ENCODE measurements at places on chromosomes 13 and 19.

- peak; percentile 75 for DNase-seq
These were observed 314.2 kb downstream of the DLEU7 start for GRCh38 chr13:50529154-50529882.

DNA sequence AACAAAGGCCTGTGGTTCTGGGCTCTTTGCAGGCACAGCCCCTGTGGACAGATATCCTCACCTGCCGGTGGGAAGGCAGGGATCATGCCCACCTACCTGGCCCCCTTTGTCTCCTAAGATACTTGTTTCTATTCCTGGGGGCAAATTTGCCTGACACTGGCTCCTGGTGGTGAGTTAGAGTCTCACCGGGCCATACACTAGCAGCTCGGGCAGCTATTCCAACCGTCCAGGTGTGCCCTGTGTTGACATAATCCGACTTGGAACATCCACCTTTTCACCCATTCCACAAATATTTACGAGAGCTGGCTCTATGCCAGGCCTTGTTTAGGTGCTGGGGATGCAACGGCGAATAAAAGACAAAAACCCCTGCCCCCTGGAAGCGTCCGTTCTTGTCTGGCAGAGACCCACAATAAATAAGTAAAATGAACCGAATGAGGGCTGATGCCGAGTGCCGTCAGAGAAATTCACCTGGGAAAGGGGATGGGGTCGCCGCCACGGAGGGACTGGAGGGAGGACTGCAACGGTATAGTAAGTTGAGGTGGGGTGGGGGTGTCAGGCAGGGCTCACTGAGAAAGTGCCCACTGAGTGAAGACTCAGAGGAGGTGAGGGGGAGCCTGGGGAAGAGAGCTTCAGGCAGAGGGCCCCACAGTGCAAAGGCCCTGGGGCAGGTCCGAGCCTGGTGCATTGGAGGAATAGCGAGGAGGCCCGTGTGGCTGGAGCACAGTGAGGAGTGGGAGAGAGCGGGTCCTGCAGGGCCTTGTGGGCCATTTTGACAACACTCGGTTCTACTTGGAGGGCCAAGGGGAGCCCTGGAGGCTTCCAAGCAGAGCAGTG lies 43.2 kb upstream of the RANBP3 start:
- no peak for DNase-seq

DNA sequence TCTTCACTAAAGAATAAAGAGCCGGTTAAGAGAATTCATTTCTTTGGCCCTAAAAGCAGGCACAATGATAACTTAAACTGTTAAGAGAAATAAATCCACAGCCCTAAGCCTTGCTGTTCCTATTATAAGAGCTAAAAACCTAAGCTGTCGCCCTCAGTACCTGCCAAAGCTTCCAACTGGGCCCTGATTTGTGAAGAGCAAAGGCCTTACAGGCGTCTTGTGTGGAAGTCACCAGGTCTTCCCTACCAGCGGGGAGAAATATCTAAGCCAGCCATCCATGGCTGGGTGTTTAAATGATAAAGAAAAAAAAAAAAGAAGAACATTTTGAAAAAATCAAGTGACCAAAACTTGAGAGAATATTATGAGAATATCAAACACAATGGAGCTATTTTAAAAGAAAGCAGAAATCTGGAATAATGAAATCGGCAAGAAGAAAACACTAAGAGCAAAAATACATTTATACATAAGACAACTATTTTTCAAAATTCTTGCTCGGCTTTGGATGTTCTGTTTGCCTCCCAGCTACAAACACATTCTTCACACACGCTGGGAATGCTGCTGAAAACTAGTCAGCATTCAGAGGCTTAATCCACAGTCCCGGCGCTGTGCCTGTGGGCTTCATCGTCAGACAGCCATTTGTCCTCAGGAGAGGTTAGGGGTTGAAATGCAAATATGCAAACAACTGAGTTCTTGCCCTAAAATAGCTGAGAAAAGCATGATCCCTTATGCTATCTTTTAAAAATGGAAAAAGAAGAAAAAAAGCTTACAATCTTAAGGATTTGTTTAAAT lies 89.8 kb upstream of the LSM14A start:
- DNase-seq, result no peak

- no peak for DNase-seq
These were observed 16.1 kb upstream of the ABCC4 start for GRCh38 chr13:95317039-95317989.

GRCh38 chr19:42596391-42597072 lies 1.8 kb upstream of the CEACAM8 start:
- DNase-seq, result peak; percentile 6

DNA sequence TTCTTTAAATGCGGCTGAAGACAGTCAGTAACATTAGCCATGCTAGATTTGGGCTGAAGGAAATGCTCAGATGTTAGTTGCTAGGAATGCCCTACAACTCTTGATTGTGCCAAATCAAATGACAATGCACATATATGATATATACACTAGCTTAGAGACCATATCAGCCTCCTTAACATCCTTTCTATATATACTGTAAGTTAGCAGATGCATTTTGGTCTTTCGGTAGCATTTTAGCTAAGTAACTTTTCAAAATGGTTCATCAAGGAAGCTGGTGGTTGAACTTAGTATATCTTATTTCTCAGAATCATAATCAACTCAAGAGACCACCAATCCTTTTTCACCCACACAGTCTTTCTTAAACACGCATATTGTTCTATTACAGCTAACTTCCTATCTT lies 14.1 kb upstream of the ENOX1 start:
- DNase-seq, result no peak

GRCh38 chr13:23579072-23579895 lies 9.1 kb downstream of the TNFRSF19 start:
- DNase-seq, result peak; percentile 81

DNA sequence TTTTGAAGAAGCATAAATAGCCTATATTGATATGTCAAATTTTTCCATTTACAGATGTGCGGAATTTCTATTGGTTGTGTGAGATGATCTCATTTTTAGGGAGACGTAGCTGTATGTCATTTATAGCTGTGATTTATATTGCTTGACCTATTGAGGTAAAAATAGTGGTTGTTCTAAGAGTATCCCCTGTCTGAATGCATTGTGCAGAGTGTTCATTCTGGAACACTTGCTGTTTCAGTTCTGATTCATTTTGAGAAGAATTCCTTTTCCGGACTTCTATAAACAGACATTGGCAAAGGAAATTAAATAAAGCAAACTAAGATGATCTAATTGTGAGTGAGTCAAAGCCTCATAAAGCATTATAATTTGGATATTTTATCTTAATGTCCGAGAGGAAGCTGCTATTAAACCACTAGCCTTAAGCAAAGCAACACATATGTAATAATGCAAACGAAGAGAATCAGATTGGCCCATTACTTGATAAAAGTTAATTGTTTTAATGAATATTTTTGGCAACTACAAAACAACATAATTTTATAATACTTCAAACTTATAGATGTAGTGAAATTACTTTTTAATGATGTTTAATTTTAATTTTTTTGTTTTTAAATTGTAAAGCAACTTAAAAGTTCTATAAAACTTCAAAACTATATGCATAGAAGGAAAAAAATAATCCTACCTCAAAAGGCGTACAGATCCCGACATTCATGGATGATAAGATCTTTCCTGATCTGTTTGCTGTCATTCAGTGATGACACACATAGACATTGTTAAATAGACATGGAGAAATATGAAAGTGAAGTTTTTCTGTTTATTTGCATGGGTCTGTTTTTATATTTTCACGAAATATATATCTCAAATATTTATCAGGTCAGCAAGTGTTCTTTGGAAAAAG lies 942.6 kb upstream of the SLC10A2 start:
- no peak for DNase-seq

All from putamen (tissue), 1 donor.